ENCODE measurements at places on chromosomes 4 and X.
A peak's percentile ranks its signal among the peaks of the same experiment; 100 is the strongest.

DNA sequence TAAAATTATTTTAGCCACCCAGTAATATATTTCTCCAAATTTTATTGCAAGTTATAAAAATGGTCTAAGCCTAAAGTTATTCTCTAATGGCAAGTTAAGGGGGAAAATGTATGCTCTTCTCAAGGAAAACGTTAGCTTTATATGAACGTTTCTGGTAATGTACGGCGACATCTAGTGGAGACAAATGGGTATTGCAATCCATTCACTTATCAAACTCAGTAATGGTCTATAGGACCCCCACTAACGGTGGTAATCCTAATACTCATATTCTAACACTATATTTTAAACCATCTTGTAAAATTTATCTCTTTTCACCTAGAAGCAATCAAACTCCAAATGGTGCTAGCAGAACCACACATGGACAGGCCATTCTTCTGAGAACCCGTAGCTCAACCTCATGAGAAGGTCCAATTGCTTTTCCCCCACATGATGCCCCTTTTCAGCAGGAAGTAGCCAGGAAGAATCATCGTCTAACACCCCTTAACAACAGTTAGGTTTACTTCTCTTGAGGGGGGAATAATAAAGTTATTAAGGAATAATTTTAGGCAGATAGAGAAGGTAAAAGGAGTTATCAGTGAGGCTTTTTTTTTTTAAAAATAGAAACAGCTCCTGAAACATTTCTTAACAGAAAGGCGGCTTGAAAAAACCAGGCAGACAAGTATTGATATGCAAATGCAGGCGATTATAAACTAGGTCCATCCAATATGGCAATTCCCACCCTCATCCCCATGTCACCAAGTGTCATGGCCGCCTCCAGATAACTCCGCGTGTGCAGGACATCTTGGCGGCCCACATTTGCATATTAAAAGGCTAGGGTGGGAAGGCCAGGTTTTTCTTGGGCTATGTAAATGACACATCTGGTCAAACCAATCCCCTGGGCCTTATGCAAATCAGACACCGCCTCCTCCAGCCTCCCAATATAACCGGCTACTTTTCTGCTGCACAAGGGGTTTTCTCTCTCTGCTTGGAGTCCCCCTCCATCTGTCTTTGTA lies 35.0 kb downstream of the NUDT11 start:
- no peak for DNase-seq

GRCh38 chr4:7074426-7074825 lies 6.6 kb upstream of the GRPEL1 start:
- no peak for DNase-seq

DNA sequence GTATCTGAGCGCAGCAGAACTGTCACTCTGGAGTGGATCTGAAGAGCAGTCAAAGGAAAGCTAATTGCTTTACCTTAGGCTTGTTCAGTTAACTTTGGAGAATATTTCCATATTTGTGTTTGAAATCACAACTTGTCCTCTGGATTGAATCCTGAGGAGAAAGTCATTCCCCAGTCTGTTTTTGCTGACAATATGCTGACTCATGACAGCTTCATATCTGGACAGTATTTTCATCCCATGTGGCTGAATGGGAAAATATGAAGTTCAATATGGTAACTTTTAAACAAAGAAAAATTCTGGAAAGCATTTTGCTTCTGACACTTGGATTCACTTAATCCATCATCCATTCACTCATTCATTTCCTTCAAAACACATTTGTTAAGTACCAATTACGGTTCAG lies 46.3 kb upstream of the MAGEC3 start:
- no peak for DNase-seq

GRCh38 chr4:78310007-78310739 lies 241.4 kb upstream of the ANXA3 start:
- no peak for DNase-seq

DNA sequence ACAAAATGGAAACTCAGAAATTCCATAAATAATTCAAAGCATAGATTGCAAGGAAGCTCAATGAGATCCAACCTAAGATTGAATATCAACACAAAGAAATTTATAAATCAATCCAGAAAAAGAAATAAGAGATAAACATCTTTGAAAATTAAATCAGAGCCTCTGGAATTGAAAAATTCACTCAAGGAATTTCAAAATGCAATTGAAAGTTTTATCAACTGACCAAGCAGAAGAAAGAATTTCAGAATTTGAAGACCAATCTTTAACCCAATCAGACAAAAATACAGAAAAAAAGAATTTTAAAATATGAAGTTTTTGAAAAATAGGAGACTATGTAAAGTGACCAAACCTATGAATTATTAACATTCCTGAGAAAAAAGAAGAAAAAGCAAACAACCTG lies 134.1 kb downstream of the GASK1B start:
- DNase-seq = no peak

DNA sequence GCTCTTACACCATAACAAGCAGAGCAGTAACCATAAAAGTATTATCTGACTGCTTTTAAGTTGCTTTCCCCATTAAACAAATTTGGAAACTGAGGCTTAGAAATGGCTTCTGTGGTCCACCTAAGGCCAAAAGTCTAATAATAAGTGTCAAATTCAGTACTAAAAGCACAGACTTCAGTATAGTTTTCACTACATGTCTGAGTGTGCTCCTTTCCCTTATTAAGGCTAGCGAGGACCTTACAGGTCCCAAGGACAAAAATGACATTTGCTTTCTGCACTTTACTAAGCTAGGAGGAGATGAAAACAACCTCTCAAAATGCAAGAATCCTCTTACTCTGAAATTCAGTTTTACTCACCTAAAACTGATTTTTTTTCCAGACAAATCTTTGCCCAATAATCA lies 127.2 kb downstream of the ENOX2 start:
- no peak for DNase-seq

GRCh38 chrX:78199851-78200250 lies 60.4 kb upstream of the TAF9B start:
- no peak for DNase-seq

- DNase-seq = no peak
Measured at GRCh38 chrX:133966199-133966598, 19.2 kb downstream of the GPC3 start.

- DNase-seq = no peak
Measured at GRCh38 chr4:30717208-30718020, 2.8 kb upstream of the PCDH7 start.

GRCh38 chr4:48031802-48032525 lies 15.4 kb downstream of the NIPAL1 start:
- DNase-seq = no peak

DNA sequence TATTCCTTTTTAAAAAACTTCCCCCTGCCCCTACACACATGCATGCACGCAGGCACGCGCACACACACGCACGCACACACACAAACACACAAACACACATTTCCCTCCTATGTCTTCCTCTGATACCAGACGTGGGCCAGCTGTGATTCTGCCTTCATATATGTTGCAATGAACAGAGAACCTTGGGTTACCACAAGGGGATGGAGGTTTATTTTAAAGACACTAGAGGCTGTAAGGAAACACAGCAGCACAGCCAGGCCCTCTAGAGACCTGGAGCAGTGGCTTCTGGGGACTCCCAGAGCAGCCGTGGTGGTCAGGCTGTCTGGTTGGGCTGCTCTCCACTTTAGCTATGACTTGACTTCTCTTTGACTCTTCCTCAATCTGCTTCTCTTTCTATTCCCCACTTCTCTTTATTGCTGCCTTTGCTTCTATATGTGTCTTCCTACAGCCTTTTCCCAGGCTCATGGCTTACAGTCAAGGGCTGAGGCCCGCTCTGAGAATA lies 3.2 kb upstream of the TLR10 start:
- DNase-seq = no peak

- DNase-seq = no peak
Measured at GRCh38 chr4:120877021-120877420, 45.5 kb downstream of the PRDM5 start.

DNA sequence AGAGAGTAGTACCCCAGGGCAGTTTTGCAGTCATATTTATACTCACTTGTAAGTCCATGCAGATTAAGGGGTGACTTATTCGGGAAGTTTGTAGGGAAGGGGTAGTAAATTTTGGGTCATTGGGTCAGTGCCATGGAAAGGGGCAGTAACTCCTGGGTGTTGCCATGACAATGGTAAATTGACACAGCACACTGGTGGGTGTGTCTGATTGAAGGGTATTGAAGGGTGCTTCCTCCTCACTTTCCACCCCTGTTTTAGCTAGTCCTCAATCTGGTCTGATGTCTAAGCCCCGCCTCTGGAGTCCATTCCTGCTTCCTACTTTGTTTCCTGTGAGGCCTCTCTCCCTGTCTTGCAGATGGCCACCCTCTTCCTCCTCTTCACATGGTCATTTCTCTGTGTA lies 11.9 kb downstream of the ODAPH start:
- no peak for DNase-seq

GRCh38 chr4:82287720-82288119 lies 86.1 kb downstream of the HNRNPD start:
- no peak for DNase-seq

- no peak for DNase-seq
Measured at GRCh38 chr4:65635051-65635821, 35.1 kb downstream of the EPHA5 start.

GRCh38 chr4:139815778-139816601 lies 150.4 kb downstream of the MGST2 start:
- peak; percentile 56 for DNase-seq

DNA sequence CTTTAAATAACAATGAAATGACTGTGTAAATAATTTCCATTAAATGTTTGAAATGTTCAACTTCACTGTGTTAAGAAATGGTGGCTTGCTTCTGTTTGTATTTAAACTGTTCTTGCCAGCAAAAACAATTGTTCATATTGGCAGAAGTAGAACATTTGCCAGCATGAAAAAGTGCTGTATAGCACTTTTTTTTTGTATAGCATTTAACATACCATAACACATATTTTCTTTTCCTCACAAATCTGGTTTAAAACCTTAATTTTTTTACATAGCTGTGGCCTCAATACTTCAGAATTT lies 94.1 kb downstream of the COX18 start:
- DNase-seq = no peak

DNA sequence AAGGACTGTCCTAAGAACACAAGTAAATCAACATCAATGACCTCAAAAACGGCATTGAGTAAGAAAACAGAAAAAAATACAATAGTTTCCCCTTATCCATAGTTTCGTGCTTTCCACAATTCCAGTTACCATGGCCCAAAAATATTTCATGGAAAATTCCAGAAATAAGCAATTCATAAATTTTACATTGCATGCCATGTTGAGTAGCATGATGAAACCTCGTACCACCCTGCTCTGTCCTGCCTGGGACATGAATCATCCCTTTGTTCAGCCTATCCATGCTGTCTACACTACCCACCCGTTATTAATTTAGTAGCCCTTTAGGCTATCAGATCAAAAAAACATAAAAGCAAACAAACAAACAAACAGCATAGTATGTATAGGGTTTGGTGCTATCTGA lies 51.1 kb downstream of the KLF3 start:
- no peak for DNase-seq

- no peak for DNase-seq
Measured at GRCh38 chrX:22383988-22384387, 111.3 kb downstream of the CBLL2 start.

DNA sequence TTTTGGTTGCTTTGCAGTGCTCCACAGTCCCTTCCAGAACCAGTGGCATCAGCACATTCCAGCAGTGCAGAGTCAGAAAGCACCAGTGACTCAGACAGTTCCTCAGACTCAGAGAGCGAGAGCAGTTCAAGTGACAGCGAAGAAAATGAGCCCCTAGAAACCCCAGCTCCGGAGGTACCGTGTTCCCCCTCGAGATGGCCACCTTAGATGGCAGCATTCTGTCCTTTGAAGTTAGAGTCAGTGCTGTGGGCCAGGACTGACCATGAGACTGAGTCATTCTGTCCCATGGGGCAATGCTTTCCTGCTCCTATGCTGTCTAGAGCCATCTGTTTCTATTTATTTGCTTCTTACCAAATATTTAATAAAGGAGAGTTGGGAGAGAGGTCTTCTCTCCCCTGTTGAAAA lies 112.3 kb downstream of the KLHL8 start:
- DNase-seq = peak; percentile 66

- no peak for DNase-seq
Measured at GRCh38 chr4:61740886-61741285, 540.8 kb downstream of the ADGRL3 start.

- DNase-seq = no peak
Measured at GRCh38 chr4:61332693-61333092, 132.6 kb downstream of the ADGRL3 start.

DNA sequence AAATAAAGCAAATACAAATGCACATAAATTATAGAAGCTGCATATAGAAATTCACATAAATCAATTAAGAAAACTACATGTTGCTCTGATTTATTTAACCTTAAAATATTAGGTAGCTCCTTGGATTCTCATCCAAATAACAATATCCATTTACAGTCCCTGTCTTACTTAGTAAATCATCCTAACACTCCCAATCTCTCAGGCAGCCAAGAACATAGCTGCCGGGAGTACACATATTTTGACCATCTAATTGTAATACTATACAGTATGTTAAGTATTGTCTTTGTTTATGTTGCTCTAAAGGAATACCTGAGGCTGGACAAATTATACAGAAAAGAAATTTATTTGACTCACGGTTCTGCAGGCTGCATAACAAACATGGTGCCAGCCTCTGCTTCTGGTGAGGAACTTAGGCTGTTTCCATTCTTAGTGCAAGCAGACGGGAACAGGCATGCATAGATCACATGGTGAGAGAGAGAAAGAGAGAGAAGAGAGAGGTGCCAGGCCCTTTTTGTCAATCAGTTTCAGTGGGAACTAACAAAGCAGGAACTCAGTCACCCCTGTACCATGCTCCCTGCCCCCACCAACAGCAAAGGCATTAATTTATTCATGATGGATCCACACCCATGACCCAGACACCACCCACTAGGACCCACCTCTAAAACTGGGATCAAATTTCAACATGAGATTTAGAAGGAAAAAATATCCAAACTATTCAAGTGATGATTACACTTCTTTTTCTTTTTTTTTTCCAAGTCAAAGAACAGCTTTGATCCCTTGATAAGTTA lies 614.8 kb upstream of the TECRL start:
- no peak for DNase-seq

DNA sequence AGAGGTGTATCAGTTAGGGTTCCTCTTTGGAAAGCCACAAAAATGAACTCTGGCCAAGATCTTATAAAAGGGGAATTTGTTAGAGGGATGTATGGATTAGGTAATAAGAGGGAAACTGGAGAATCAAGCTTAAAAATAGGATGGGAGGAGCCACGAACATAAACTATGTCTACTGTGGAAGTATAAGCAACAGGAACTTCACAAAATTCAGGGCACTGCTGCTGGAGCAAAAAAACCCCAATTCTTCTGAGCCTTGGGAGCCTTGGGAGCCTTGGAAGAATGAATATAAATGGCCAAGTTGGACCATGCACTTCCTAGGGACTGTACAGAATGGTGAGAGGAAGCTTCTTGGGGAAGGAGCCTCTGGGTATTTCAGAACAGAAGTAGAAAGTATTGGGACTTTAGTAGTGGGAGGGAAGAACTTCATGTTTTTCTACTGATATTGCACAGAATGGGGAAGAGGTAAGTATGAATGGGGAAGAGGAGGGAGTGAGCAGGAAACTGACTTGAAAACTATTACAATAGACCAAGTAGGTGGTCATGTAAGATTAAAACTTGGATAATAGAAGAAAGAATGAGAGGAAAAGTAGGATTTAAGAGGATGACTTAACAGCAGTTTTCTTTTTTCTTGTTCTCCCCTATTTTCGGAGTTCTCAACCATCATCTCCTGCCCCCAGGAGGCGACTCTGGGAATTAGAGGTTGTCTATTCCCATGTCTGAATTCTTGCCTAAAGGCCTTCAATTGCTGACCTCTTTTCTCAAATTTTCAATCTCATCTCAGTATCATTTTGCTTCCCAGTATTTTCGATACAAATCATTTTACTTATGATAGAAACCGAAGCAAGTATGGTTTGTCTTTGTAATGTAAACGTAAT lies 44.4 kb upstream of the TAPT1 start:
- no peak for DNase-seq

GRCh38 chrX:134933911-134934310 lies 56.9 kb upstream of the SMIM10 start:
- no peak for DNase-seq
